Kidney epithelial cell (primary cell): ENCODE measurements at places on chromosomes 1 and 21.
A peak's percentile ranks its signal among the peaks of the same experiment; 100 is the strongest.

GRCh38 chr1:171160639-171161354 lies 24.3 kb upstream of the FMO2 start:
- no peak for DNase-seq

DNA sequence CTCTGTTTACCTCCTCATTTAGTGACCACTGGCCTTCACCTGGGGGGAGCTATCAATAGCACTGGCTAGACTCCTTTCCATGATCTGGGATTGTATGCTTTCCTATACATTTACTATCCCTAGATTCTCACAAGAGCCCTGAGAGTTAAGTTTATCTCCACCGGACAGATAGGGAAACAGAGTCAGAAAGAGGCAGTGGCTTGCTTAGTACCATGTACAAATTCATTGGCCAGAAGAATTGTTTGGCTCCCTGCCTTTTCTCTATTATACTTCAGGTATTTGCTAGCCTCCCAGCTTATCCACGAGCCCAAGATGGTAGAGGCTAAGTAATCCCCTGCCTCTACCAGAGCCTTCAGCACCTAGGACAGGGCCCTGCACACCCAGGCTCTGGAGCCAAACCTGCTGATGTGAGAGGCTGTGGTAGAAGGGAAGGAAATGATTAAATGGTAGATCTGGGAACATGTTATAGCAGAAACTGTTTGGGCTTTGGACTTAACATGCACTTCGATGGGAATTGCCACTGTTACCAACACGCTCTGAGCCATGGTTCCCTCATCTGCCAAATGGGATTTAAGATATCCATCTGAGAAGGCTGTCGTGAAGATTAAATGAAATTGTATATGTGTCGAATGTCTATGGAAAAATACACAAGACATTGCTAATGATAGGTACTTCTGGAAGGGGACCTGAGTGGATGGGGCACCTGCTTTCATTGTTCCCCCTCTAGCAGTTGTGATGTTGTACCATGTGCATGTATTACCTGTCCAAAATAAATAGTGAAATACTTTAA lies 3.1 kb upstream of the BLACAT1 start:
- no peak for DNase-seq

GRCh38 chr1:164440232-164440631 lies 118.8 kb upstream of the PBX1 start:
- no peak for DNase-seq

GRCh38 chr21:41164981-41165655 lies 2.8 kb upstream of the BACE2 start:
- peak; percentile 61 for DNase-seq

DNA sequence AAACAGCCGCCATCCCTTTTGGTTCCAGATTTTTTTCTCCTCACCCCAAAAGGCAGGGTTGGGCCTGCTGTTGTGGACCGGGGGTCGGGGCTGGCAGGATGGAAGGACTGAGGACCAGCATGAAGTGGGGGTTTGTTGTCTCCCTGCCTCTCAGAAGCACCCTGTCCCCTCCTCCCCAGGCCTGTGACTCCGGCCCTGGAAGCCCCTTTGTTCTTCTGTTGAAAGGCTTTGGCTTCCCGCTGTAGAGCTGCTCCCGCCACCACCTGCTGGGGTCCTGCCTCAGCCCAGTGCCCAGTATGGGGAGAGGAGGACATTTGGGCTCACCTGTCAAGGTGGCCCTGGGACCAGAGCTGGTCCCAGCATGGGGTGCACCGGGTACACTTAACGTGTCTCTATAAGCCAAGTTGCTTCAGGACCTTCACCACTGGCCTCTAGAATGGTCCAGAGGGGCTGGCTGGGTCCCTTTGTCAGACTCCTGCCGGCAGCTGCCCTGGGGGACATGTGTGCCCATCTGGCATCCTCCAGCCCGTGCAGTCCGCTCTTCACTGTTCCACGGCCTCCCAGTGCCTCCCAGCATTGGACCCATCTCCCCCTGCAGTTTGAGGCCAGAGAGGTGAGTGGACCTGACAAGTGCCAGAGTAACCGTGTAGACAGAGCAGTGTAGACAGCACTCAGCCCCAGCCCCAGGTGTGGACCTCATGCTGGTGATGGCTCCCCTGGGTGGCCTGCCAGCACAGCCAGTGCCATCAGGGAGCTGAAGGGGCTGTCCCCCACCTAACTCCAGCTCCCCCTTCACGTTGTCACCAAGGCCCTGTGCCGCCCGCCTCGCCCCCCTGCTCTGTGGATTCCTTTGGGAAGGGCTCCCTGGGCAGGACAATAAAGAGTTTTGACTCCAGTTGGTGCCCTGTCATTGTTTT lies 6.1 kb upstream of the SYTL1 start:
- no peak for DNase-seq

DNA sequence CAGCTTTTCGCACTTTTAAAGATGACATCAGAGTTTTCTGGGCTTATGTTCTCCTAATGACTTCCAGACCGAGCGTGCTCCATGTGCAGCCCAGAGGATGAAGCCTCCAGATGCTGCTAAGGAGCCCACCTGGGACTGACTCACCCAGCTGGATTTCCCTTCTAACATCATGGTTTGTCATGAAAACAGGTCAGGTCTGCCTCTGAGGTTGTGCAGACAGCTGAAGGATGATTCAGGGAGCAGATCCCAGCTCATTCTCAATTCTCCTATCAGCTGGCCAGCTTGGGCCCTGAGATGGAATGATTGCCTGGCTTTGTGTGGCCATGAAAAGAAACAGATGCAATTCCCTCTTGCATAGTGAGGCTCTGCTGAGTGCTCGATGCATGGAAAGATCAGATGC lies 123.9 kb upstream of the DUSP10 start:
- DNase-seq: no peak

DNA sequence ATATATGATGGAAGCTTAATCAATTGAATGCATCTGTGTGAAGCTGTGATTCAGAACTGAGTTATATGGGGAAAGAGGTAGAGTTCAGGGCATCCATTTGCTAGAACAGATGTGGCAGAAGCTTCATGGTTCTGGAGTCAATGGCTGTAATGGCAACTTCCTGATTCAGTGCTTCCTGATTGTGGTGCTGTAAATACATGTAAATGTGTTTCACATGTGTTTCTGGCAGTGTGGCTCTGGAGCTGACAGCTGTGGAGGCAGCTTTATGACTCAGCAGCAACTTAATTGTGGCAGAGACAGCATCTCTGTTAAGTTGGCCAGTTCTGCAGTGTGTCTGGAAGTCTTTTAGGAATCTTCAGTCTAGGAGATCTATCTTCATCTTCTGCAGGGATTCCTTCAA lies 226.6 kb upstream of the ZRANB2 start:
- no peak for DNase-seq

DNA sequence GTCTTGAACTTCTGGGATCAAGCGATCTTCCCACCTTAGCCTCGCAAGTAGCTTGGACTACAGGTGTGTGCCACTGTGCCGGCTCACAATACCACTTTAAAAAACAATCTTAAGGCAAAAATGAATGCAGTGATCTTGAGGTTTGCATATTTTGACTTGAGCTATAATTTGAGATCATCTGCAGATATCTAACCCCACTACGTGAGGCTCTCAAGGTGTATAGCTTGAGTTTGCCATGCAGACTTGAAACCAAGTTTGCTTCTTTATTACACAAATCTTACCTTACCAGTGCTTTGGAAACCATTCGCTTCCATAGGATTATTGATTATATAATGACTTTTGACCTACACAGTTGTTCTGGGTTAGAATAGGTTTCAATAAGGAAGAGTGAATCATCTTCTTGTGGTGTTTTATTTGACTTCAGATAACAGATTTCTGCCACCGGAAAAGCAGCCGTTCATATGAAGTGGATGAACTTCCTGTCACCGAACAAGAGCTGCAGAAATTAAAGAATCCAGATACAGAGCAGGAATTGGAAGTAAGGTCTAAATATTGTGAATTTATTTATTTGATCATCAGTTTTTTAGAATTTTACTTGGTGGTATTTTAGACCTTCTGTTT lies 155.1 kb downstream of the VPS13D start:
- no peak for DNase-seq

- DNase-seq: peak; percentile 2
Measured at GRCh38 chr1:235783148-235783776, 83.4 kb downstream of the LYST start.
